ENCODE measurements at places on chromosomes 5 and 9.
A peak's percentile ranks its signal among the peaks of the same experiment; 100 is the strongest.

DNA sequence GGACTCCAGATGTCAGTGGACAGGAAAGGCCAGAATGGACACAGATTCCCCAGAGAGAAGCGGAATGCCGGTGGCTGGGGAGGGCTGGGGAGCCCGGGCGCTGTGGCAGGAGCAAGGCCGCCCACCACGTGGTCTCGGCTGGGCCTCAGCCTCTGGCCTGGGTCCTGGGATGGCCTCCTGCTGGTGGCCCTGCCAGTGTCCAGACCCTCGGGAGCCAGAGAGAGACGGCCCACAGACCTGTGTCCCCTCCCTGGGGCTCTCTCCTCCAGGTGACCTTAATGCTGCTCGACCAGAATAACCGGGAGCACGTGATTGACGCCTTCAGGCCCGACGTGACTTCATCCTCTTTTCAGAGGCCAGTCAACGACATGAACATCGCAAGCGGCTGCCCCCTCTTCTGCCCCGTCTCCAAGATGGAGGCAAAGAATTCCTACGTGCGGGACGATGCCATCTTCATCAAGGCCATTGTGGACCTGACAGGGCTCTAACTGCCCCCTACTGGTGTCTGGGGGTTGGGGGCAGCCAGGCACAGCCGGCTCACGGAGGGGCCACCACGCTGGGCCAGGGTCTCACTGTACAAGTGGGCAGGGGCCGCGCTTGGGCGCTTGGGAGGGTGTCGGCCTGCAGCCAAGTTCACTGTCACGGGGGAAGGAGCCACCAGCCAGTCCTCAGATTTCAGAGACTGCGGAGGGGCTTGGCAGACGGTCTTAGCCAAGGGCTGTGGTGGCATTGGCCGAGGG is 19.0 kb downstream of the FBXW5 start:
- DNase-seq = no peak

GRCh38 chr5:90015584-90016018 is 394.0 kb downstream of the CETN3 start:
- no peak for DNase-seq

DNA sequence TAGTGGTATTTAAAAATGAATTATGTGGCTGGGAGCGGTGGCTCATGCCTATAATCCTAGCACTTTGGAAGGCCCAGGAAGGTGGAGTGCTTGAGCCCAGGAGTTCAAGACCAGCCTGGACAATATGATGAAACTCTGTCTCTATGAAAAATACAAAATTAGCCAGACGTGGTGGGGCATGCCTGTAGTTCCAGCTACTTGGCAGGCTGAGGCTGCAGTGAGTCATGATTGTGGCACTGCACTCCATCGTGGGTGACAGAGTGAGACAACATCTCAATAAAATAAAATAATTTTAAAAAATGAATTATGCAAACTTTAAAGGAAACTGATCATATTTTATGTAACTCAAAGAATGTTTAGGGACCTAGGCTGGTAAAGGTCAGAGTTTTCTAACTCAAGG is 310.8 kb upstream of the DMRT1 start:
- DNase-seq = no peak

DNA sequence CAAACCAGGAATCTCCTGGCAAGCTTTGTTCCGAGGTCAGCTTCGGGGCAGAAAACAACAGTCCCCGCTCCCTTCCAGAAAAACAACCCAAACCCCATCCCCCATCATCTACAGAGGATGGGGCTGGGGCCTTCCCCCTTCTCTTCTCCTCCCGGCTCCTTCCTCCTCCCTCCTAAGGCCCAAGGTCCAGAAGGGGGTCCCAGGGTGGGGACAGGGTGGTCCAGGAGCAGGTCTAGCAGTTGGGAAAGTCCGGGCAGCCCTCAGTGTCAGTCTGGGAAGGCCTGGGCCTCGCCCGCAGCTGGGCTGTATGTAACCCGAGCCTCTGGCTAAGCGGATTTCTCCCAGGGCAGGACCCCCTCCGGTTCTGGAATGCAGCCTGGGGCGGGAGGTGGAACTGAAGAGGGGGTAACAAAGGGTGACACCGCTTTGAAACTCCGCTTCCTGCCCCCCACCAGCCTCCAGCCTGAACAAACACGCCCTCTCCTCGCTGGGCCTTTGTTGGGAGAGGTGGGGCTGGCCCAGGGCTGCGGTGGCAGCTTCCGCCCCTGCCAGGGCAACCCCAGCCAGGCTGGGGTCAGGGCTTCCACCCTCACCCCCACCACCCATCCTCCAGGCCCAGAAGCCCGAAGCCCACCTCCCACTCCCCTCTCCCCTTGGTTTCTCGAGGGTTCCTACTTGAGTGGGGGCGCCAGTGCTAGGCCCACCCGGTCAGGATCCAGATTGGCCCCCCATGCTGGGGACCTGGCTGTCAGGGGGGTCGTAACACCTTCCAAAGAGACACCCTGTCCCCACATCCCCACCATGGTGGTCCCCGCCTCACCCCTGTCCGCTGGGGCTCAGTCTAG is 63.5 kb downstream of the C9orf50 start:
- DNase-seq = no peak

DNA sequence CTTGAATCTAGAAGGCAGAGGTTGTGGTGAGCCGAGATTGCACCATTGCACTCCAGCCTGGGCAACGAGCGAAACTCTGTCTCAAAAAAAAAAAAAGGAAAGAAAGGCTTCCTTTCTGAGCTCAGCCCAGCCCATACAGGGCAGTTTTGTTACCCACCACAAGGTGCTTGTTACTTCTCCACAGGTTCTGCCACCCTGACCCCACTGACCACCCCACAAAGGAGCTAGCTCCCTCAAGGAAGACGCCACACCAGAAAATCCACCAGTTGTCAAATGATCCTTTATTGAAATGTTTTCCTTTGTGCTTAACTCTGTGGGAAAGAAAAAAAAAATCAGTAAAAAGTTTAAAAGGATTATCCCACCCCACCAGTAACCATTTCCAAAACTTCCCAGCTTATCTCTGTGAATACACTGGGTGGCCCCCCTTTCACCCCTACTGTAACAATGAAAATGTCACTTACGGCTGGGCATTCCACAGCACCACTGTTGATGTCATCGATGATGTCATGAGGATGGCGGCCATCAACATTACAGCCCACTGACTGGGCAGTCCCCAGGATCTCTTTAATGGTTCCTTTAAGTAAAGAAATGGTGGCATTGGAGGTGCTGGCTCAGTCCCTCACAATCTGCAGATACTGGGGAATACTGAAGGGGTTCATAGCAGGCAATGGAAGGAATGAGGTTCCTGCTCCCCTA is 3.6 kb downstream of the RPL12 start:
- no peak for DNase-seq

GRCh38 chr5:14355391-14355790 is 212.2 kb downstream of the TRIO start:
- no peak for DNase-seq

DNA sequence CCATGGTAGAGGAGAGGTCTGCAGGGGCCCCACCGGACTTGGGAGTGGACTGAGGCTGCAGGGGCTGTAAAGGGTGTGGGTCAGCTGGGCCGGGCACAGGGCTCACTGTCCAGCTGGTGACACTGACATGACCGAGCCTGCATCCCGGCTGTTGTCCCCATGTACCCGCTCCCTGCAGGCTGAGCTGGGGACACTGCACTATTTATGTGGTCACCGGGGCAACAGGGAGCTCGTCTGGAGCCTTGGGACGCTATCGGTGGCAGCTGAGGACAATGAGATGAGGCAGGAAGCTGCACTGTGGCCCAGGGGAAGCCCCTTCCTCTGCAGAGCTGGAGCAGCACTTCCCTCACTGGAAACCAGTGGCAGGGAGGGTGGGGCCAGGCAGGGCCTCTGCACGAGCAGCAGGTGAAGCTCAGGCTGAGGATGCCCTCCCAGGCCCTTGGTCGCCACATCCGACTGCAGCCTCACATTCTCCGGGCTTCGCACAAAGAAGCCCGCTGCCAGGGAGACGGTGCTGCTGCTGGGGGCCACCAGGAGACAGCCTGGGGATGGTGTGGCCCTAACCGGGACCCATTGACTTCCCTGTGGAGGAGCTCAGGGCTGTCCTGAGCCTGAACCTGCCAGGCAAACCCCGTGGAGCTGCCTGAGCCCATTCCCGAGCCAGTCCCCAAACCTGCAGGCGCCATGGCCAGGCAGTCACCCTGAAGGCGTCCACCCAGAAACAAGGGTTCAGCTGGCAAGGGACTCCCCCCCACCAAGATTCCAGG is 26.4 kb downstream of the ZDHHC11B start:
- no peak for DNase-seq

DNA sequence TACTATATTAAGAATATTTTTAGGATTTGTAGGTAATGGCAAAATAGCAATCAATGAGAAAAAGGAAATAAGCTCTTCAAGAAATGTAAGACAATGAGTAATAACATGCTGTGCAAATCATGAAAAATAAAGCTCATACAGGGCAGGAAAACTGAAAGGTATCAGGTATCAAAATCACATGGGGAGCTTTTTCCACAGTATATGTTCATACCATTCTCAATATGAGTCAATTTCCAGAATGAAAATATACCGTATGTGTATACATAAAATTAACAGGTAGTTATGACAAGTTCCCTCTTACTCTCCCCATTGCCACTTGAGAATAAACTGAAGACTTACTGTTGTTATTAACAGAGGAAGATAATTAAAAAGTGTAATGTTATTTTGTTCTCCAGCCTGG is 35.9 kb downstream of the EFCAB9 start:
- DNase-seq = no peak

DNA sequence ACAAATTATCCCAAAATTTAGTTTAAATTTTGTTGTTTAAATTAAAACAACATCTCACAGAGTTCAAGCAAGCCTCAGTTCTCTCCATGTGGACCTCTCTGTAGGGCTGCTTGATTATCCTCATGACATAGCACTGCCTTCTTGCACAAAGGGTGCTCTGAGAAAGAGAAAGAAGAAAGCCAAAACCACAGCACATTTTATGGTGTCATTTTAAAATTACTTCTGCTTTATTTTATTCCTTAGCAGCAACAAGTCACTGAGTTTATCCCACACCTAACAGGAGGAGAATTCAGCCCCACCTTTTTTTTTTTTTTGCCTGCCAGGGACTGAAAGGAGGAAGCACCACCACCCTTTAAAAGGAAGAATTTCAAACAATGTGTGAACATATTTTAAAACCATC is 12.8 kb upstream of the KCNV2 start:
- DNase-seq = no peak

GRCh38 chr9:69936427-69936826 is 107.2 kb upstream of the MAMDC2 start:
- no peak for DNase-seq

DNA sequence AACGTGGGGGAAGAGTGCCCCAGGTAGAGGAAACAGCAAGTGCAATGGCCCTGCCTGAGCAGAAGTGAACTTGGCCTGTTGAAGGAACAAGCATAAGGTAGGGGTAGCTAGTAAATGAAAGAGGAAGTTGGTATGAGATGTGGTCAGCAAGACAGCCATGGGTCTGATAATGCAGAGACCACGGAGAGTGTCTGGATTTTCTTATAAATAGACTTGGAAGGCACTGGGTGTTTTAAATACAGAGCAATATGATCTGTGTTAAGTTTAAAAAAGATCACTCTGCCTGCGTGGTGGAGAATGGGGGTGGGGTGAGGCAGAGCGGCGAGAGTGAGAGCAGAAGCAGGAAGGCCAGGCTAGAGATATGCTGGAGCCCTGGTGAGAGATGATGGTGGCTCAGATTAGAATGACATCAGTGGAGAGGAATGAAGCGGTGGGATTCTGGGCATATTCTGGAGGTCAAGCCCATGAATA is 4.2 kb downstream of the ADAM19 start:
- DNase-seq = no peak

DNA sequence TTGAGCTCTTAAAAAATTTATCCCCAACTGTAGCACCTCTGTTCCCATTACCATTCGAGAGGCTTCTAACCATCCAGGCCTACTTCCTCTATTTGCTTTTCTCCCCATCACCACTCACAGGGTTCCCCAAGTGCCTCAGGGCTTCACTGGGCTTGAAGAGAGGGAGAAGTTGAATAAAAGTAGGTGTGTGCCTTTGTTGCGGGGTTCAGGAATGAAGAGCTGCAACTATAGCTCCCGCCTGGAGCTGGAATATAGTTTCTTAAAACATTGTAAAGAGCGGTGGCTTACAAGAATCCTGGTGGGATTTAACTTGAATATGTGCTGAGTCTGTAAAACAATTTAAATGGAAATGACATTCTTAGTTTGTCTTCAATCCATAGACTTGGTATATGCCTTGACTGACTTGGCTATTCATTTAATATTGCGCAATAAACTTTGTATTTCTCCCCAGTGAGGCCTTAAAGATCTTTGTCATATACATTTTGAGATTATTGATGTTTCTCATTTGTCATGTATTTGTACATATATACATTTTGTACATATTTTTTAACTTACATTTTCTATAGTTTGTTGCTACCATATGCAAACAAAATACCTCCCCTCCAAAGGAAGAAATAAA is 7.2 kb downstream of the ENTREP1 start:
- DNase-seq = no peak

GRCh38 chr9:7376833-7377232 is 422.7 kb downstream of the DMAC1 start:
- no peak for DNase-seq

- DNase-seq = no peak
Measured at GRCh38 chr9:119443179-119443578, 73.9 kb upstream of the BRINP1 start.

DNA sequence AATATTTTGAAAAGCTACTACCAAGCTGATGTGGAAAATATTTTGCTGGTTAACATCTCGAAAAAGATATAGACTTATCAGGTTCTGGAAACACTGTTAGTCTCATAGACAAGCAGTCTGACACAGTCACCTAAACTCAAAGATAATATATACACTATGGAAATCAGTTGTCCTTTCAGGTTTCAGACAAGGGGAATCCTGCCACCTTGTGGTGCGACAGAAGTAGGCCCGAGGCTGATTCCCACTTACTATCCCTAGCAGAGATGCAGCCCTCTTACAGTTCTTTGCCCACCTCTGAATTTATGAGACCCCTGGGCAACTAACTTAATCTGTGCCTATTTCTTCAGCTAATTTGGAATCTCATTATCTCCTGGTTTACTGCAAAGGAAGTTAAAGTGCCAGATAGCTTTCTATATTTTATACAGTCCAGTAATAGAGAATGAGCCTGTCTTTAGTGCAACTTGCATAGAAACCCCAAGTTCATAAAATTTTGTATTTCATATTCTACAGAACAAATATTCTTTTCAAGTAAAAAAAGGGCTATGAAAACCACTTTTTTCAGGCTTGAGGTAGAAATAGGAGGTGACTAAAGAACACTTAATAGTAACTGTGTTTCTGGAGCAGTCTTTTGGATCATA is 16.9 kb downstream of the RAD1 start:
- peak; percentile 62 for DNase-seq
